Neuronal stem cell (in vitro differentiated cells): ENCODE measurements at places on chromosomes 11 and 22.

DNA sequence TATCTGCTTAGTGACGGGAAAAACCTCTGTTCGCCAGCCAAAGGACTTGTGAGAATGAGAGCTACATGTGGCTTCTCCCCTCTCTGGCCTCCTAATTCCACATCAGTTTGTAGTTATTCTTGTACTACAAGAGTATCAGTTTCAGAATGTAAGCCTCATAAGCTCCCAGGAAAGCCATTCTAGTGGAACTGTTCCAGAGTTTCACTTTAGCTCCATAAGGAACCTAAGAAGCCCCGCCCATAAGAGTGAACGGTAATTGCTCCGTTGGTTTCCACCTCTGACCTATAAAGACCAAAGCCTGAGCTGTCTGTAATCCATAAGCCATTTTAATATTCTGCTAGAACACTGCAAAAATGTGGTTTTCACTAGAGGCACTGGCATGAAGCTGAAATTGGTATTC, 53.0 kb downstream of the SIK3 start:
- no peak for DNase-seq

- no peak for DNase-seq
Measured at GRCh38 chr11:10310301-10310841, 5.5 kb downstream of the ADM start.

DNA sequence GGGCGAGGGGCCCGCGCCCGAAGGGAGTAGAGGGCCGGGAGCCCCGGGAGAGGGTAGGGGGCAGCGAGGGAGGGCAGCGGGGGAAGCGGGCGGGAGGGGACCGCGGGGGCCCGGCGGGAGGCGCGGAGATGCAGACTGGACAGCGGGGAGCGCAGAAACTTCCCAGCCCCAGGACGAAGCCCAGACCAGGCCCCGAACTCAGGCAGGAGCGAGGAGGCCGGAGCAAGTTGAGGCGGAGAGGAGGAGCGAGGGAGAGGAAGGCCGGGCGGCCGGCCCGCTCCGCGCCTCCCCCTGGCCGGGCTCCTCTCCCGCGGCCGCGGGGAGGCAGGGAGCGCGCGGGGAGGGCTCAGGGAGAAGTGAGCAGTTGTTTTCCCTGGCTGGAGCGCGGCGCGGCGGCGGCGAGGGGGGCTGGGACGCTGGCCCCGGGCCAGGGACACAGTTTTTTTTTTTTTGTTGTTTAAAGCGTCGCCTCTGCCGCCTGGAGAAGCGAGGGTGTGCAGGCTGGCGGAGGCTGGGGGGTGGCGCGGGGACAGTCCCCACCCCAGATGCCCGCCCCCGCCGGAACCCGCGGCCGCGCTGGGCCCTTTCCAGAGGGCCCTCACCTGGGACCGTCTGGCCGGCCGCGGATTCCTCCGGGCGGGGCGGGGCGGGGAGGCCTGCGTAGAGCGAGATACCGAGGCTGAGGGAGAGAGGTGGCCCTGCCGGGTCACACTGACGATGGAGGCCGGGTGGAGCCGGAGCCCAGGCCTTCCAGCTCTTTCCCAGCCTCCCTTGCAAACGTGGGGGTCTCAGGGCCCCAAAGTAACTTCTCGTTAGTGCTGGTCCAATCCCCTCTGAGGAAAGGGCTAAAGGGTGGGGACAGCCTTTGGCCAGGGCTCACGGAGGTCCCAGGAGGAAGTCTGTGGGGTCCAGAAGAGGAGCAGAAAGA, at the start of gene LTBP3:
TSS of gene LTBP3 (minus strand) at position 358 of the 928 bp plus-strand sequence. CDS start 400 bp downstream, outside the sequence.
- no peak for DNase-seq

DNA sequence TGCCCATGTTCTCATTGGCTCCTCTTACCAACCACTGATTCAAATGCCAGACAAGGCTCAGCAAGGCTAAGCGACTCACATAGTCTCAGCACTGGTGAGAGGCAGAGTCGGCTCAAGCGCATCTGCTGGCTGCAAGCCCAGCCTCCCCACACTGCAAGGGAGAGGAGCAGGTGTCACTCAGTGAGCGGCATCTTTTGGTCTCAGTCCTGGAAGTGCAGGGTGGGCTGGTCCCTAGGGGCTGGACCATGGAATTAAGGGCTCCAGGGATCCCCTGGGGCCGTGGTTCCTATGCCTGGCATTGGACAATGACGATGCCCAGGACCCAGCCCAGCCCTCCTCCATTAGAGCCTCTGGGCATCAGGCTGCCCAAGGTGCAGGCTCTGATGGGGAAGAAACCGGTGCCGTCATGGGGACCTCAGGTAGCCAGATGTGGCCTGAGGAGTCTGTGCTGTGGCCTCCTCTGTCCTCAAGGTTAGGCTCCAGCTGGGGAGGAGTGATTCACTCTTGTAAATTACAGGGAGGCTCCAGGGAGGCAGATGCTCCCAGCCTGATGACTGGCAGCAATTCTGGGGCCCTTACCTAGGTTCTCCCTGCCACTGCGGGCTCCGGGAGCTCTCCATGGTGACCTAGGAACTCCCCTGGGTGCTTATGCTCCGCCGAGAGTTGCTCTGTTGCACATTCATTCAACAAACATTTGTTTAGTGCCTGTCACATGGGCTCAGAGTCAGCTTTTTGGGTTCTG, 28.0 kb downstream of the FADS2 start:
- no peak for DNase-seq

DNA sequence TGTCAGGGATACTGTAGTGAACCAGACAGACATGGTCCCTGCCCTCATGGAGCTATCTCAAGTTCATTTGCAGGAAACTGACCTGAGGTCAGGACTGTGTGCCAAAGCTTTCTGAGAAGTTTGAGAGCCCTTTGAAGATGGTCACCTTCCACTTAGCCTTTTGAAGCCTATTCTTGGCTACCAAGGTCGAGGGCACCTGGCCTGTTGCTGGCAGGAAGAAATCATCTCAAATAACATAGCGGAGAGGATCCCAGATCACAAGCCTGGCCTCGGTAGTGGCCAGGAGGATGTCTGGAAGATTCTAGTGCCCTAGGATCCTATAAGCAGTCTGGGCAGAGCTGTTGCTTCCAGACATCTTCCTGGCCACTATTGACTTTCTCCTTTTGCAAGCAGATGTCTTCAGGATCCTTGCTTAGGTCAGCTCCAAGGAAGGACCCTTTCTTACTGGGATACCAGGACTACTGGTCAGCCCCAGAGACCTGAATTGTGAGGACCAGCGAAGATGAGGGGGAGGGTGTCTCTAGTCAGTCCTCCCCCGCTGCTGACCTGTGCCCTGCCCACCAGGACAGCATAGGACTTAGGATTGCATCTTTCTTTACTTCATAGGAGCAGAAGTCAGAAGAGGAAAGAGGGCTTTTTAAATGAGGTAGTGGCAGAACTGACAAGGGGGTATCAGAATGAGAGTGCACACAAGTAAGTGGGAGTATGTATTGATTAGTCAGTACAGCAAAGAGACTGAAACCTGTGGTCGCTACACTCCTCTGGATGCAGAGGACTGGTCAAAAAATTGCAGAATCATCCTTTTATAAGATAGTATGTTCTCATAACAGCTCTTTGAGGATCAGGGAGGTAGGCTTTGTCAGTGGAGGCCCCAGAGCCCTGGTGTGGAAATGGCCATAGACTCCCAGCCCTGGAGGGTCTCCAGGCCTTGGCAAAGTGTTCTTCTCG, 94.8 kb downstream of the TEAD1 start:
- DNase-seq = no peak

DNA sequence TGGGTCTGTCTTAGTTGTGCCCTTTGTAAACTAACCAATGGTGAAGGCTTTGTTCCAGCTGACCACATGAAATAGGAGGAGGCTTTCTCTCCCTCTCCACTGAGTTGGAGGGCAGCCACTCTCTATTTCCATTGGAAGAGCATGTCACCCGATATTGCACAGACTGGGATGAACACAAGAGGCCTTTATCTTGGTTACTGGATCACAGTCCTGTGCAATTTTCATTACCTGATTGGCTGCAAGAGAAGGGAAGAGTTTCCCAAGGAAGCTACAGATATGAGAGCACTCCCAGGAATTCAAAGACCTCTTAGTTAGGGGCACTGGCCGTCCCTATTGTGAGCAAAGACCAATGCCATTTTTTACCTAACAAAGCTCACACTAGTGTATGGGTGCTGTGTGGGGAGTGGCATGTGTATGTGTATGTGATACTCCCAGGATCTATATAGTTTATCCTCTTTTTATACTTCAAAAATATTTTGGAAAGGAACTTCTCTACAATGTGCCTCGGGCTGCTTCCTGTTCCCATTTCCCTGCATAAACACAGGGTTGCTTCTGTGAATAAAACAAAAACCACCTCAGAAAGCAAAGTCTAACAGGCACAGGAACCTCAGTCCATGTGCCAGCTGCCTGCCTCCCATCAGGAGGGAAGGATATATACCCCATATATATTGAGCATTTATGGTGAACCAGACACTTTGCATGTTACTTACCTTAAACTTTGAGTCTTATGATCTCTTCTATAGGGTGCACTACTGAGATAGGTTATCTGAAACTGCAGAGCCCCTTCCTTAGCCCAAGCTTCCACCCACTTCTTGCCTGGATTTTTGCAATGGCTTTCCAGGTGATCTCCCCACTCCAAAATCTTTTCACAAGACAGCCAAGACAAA, 126.5 kb downstream of the RASSF10 start:
- peak; percentile 55 for DNase-seq

DNA sequence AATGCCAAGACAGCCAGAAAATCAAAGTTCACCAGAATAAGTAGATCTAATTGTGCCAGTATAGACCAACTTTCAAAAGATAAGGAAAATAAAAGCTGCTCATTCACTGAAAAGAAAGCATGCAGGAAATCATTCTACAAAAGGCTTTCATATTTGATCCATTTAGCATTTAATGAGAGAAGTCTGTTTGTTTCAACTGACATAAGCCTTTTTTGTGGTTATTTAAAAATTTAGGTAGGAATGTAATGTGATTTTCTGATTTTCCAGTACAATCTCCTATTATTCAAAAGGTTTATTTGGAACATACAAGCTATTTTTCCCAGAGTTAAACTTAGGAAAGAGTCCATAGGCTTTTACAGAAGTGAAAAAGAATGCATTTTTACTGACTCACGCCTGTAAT, 92.7 kb downstream of the SBF2 start:
- DNase-seq = no peak

GRCh38 chr11:62444236-62444833, 25.5 kb downstream of the SCGB1A1 start:
- DNase-seq = no peak

GRCh38 chr11:119377961-119378667, 3.4 kb downstream of the USP2 start:
- no peak for DNase-seq

DNA sequence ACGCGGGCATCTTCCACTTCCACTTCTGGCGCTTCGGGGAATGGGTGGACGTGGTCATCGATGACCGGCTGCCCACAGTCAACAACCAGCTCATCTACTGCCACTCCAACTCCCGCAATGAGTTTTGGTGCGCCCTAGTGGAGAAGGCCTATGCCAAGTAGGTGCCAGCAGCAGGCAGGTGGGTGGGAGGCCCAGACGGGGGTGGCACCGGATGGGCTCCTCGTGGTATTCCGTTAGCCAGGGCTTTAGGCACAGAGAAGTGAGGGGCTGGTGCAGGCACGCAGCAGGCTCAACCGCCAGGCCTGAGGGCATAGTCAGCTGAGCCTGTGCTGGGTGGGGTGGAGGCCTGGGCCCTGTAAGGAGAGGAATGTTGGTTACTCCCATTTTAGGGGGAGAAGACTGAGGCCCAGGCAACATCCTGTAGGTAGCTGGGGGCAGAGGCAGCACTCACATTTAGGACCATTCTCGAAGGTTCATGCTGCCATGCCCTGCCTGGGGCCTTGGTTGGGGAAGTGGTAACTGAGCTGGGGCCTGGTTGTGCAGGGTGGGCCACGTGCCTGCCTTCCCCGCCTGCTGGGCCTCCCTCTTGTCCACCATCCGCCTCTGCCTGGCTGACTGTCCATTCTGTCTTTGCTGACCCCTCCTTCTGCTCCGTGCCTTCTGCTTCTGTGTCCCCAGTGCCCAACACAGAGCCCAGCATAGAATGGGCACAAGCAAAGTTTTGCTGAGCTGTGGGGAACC, 10.2 kb downstream of the OMP start:
- DNase-seq = no peak

- DNase-seq = no peak
Measured at GRCh38 chr11:98183034-98183433, 837.7 kb upstream of the CNTN5 start.

DNA sequence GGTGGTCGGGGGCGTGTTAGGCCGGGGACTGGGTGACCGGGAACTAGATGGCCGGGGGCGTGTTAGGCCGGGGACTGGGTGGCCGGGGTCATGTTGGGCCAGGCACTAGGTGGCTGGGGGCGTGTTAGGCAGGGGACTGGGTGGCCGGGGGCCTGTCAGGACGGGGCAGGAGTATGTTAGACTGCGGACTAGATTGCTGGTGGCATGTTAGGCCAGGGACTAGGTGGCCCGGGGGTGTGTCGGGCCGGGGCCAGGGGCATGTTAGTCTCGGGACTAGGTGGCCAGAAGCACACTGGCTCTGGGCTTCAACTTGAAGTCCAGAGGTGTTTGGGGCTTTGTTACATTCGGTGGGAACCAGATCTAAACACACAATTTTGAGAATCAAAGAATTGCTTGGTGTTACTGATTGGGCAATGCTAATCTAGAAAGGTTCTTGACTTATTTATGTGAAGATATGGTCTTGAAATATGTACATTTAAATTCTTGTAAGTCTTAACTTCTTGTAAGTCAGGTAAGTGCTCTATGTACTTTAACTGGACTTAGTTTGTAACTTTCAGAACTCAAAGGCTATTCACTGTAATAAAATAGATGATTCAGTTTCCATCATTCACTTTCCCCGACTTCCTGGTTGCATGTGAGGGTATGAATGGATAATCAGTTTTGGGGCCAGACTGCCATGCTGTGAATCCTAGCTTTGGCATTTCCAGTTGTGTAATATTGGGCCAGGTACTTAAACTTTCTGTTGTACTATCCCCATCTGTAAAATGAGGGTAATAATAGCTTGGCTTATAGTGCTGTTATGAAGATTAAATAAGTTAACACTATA, 1.1 kb downstream of the EXT2 start:
- DNase-seq = no peak

DNA sequence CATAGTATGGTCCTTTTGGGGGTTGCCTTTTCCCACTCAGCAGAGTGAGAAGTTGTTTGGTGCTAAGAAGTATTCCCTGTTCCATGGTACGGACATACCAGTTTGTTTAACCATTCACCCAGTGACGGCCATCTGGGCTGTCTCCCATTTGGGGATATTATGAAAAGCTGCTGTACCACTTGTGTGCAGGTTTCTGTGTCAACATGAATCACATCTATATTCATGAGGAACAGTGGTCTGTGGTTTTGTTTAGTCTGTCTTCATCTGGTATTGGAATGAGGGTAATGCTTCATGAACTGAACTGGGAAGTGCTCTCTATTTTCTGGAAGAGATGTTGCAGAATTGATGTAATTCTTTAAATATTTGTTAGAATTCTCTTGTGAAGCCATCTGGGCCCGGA, 89.5 kb downstream of the TRMU start:
- DNase-seq = no peak
